T-helper 9 cell (primary cell): ENCODE measurements at places on chromosomes 12 and 14.

DNA sequence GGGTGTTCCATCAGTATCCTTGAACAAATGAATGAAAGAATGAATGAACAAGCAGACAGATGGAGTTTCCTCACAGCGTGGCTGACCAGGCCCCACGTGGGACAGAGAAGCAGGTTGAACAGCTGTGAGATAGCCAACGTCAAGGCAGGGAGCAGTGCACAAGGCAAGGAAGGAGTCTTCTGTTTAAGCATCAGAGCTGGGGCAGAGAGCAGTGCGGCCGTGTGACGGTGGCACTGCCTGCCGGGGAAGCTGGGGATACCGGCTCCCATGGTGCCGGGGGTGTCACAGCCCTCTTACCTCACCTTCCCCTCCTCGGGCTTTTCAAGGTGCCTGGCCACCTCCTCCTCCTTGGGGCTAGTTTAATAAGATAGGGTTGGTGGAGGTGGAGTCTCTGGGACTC, 73.2 kb upstream of the GPATCH2L start:
- no peak for DNase-seq

DNA sequence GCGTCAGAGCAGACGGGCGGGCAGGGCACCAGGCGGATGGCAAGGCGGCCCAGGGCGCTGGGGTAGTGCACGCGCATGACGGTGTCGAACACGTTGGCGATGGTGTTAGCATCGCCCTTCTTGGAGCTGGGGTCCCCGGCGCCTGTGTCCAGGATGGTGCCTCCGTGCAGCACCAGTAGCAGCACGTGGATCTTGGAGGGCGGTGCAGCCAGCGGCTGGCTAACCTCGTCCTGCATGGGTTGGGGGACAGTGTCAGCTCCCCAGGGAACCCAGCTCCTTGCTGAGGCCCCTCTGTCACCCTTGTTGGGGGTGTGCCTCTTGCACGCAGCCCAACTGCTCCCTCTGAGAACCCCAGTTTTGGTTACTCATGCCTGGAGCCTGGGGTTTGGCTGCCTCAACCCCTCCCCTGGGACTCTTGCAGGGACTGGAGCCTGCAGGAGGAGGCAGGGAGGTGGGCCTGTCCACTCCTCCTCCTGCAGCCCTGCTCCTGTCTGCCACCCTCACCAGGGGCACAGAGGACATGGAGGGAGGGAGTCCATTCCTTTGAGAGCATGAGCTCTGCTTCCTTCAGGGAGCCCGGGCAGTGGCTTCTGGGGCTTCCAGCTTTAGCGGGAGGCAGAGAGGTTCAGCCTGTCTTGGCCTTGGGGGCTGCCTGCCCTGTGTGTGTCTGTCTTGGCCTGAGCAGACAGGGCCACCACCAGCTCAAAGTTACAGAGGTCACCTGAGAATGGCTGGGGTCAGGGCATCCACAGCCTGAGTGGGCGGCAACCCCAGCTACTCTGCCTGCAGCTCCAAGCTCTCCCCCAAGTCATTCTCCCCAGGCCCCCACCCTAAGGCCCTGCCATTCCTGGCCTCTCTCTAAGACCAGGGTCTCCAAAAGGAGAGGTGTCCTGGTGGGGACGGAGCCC, 17.1 kb downstream of the ARL6IP4 start:
- no peak for DNase-seq

DNA sequence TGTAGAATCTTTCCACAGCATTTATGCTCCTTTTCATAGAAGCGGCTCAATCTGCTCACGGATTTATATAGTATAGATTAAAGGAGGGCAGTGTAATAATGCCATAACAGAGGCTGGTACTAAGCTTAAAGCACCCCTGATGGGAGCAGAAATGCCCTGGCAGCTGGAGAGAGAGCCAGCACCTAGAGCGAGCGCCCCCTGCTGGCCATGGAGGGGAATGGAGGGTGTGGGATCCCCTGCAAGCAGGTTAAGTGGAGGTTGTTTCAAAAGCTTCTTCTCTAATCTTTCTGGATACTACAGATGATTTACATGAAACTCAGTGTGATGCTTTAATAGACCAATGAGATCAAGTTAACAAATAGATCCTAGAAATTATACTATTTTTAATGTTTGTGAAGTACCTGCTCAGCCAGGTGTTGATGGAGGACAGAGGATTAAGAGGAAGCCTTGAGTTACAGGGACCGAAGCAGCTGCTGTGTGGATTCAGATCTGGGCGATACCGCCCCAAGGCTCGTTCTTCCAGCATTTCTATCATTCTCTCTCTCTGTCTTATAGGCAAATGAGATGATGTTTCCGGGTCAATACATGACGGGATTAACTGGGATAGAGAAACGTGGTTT, 1519.3 kb upstream of the TMEM132C start:
- peak; percentile 39 for DNase-seq

GRCh38 chr12:53652366-53652765, 23.5 kb downstream of the ATP5MC2 start:
- DNase-seq, result no peak

DNA sequence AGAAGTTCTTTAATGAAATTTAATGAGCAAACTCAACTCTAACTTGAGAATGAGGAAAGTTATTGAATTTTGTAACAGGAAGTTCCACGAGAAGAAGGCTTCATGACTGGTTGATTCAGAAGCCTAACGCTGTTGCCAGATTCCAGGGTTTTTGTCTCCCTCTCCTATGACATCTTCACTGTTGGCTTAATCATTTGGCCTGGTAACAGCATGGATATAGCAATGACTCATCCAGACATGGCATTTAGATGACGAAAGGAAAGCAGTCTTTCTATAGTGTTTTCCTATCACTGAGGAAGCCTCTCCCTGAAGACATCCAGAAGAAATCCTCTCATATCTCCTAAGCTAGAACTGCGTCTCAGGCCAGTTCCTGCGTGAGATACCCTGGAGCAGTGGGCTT, 9.4 kb upstream of the KCNA1 start:
- DNase-seq, result no peak

- DNase-seq, result no peak
These were observed 37.4 kb upstream of the PSMA6 start for GRCh38 chr14:35254736-35255135.

DNA sequence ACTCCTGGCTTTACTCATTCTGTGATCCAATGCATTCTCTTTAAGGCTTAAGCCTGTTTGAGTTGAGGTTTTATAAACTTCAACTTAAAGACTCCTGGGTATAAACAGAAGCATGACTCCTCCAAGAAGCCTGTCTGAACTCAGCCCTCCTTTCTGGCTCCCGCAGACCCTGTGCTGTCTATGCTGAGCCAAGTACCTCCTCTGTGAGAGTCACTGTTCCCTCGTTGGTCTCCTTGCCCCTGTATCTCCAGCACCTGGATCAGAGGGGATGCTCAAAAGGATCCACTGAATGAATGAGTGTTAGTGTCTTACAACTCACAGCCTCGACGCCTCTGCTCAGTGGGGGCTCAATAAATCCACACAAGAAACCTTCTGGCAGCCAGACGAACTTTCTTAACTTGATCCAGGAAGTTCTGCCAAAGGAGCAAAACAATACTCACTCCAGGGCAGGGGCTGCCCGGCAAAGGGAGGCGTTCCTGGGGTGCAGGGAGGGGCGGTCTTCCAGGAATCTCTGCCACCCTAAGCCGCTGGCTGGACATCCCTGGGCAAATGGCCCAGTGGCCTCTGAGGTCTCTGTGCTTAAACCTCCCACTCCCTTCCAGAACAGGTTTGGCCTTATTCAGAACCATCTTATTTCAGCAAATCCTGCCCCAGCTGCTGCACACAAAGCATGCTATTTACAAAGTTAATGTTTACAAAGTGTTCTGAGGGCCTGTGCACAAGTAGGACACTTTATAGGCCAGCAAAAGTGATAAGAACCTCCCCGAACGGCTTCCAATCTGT, 32.9 kb downstream of the MAP1LC3B2 start:
- no peak for DNase-seq

DNA sequence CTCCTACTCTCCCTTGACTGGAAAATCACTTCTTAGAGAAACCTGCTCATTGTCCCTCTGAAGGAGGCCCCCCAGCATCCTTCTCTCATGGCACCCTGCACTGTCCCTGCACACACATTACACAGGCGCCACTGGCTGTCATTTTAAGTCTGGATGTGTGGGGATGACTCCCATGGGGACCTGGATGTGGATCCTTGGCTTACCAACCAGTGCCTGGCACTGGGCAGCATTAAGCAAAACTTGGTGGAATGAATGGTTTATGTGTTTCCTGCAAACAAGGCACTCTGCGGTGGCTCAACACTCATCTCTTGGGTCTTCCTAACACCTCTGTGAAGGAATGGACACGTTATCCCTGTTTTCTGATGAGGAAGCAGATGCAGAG, 162.4 kb downstream of the RBM19 start:
- DNase-seq, result no peak

- DNase-seq, result no peak
These were observed 1014.1 kb downstream of the TMTC2 start for GRCh38 chr12:83700838-83701237.

GRCh38 chr14:75523771-75524171, 1.5 kb downstream of the BATF start:
- no peak for DNase-seq

GRCh38 chr12:82754856-82755255, 68.2 kb downstream of the TMTC2 start:
- DNase-seq, result no peak

- no peak for DNase-seq
These were observed 26.2 kb downstream of the ZCRB1 start for GRCh38 chr12:42299392-42300308.

GRCh38 chr14:22556021-22556989, 32.7 kb downstream of the DAD1 start:
- peak; percentile 98 for DNase-seq

DNA sequence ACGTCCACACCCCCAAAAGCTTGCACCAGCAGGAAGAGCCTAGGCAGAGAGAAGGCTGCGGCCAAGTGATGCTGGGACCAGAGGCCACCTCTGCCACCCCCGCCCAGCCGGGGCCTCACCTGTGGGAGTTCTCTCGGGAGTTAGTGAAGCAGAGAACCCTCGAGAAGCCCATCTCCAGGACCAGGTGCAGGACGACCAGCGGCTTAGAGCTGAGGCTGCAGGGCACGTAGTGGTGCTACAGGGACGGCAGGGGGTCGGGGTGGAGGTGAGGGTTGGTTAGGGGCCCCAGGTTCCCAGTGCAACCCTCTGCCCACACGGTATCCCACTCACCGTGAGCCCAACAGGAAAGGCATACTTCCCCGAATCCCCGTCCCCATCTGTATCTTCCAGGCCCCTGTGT, 3.6 kb downstream of the DDX51 start:
- DNase-seq, result no peak

DNA sequence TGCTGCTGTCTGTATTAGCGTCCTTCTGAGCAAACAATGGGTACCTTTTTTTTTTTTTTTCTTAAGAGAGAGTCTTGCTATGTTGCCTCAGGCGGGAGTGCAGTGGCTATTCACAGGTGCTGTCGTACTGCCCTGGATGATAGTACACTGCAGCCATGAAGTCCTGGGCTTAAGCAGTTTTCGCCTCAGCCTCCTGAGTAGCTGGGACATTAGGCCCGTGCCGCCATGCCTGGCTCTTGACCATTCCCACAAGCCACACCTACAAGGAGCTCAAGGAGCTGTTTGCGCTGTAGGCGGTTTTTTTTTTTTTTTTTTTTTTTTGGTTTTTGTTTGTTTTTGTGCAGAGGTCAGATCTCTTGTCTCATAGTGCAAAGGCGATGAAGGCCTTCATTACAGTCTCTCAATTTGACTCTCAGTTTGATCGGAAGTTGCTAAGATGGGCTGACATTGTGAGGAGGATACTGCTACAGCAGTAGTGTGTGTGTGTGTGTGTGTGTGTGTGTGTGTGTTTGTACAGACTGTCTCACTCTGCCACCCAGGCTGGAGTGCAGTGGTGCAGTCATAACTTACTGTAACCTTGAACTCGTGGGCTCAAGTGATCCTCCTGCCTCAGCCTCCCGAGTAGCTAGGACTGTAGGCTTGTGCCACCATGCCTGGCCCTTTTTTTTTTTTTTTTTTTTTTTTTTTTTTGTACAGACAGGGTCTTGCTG, 34.2 kb downstream of the TRAF3 start:
- DNase-seq, result no peak

DNA sequence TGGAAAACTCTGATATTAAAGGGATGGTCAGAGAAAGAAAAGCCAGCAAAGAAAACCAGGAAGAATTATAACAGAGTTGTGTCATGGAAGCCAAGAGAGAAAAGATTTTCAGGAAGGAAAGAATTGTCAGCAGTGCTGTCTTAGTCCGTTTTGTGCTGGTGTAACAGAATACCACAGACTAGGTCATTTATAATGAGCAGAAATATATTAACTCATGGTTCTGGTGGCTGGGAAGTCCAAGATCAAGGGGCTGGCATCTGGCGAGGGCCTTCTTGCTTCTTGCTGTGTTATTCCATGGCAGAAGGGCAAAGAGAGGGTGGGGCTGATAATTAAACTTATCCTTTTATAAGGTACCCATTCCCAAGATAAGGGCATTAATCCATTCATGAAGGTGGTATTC, 6.4 kb upstream of the INHBE start:
- DNase-seq, result no peak

GRCh38 chr14:50228313-50228712, 3.1 kb downstream of the SOS2 start:
- no peak for DNase-seq

- no peak for DNase-seq
These were observed 82.0 kb downstream of the IFT43 start for GRCh38 chr14:76067536-76067935.

GRCh38 chr12:130398100-130398848, 60.6 kb downstream of the PIWIL1 start:
- DNase-seq, result no peak

DNA sequence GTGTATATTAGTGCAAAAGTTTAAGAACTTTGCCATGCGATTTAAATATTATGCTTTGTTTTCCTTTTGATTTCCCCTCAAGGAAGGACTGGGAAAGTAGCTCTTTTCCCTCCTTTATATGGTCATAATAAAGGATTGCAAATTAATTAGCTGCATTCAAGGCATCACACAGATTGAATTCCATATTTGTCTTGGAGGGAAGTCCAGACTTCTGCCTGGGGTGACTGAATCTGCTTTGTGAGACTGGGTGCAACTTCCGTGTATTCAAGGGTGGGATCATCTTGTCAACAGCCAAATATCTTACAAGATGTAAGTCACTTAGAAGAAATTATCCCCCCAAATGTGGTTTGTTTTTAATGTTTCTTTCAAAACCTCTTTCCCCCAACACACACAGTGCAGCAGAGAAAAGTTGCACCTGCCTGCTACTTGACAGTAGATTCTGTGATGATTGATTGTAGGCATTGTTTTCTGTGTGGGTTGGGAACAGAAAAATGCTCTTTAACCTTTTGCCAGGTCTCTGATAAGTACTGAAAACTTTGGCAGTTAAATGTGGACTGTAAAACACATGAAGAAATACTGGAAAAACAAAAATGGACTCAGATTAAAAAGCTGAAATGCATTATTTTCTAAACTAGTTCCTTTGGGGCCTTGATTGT, 28.4 kb downstream of the STK38L start:
- DNase-seq, result no peak

DNA sequence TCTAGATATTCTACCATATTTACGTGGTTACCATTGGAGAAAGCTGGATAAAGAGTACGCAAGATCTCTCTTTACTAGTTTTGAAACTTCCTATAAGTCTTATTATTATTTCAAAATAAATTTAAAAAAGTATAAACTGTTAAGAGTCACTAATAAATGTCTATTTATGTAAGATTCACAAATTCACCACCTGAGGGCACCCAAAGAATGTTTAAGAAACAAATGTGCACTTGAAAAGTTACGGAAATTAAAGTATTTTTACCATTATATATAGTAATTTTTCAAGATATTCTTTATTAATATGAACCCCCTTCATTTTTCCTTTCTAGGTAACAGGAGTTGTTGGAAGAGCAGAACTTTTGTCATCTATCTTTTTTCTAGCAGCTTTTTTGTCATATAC, 11.9 kb downstream of the TMTC3 start:
- DNase-seq, result no peak
